T-helper 9 cell (primary cell): ENCODE measurements at places on chromosomes 6 and 20.

GRCh38 chr20:47070176-47070575 is 175.5 kb downstream of the EYA2 start:
- DNase-seq, result no peak

GRCh38 chr20:21266191-21266536 is 37.0 kb upstream of the XRN2 start:
- no peak for DNase-seq

- DNase-seq, result no peak
These were observed 96.0 kb downstream of the MAP3K5 start for GRCh38 chr6:136696238-136696637.

- no peak for DNase-seq
These were observed 576.6 kb downstream of the PTPRT start for GRCh38 chr20:42613076-42613475.

- DNase-seq, result no peak
These were observed 58.5 kb downstream of the TAF4 start for GRCh38 chr20:62007127-62007647.

- no peak for DNase-seq
These were observed 481.3 kb upstream of the CITED2 start for GRCh38 chr6:139855671-139856311.
